GM12878 (cell line): ENCODE measurements at places on chromosomes 3 and 15.

GRCh38 chr3:149717391-149718056, 34.8 kb downstream of the COMMD2 start:
- DNase-seq = no peak

DNA sequence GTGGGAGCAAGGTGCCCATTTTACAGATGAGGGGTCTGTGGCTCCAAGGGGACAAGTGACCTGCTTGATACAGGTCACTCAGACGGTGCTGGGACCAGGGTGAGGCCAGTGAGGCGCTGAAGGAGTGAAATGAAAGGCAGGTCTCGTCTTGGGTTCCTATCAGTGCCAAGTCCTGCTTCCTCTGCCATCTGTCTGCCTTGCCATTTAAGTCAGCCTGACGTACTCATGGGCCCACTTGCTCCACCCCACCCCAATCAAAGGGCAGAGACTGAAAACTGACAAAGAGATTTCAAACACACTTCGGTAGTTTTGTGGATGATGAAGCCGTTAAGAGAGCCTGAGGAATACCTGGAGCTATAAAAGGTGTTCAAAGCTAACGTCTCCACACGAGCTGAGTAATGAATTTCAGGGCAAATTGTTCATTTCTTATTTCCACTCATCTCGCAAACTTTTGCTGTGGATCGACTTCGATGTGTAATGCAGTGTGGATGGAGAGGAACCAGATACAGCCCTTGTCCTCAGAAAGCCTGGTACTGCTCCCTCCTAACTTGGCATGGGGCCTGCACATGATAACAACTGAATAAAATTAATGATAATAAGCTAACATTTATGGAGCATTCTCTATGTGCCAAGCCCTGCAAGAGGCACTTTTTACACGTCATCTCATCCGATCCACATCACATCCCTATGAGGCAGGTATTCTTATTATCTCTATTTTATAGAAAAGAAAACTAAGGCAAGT, 36.6 kb downstream of the ATP2B2 start:
- no peak for DNase-seq

DNA sequence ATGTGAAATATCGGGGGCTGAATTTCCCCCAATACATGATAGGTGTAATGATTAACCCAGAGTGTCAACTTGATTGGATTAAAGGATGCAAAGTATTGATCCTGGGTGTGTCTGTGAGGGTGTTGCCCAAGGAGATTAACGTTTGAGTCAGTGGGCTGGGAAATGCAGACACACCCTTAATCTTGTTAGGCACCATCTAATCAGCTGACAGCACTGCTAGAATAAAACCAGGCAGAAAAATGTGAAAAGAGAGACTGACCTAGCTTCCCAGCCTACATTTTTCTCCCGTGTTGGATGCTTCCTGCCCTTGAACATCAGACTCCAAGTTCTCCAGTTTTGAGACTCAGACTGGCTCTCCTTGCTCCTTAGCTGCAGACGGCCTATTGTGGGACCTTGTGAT, 247.8 kb downstream of the OTOL1 start:
- no peak for DNase-seq

- DNase-seq = no peak
Observed at GRCh38 chr3:36681867-36682266, 82.5 kb downstream of the DCLK3 start.

- DNase-seq = no peak
Observed at GRCh38 chr15:55884223-55884622, 109.2 kb downstream of the NEDD4 start.

DNA sequence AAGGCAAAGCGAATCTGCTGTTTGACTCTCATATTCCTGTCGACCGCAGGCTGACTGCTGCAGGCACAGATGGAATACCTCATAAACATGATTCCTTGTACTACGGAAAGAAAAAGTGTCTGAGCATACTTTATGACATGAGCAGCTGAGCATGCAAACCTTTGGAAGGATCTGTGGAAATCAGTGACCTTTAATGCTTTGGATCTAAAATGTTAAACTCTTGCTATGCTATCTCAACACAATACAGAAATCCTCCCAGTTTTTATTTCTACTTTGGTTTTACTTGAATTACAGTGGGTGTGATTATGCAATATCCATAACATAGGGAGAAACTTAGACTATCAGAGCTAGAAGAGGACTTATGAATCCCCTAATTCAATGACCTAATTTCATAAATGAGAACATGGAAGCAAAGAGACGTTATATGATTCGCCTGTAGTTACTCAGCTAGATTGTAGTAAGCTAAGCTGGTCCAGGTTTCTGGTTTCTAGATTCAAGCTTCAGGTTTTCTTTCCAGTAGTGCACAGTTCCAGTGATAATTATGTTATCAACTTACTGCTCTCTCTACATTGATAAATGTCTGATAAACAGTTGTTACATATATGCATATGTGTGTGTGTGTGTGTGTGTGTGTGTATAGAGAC, 127.6 kb upstream of the GBE1 start:
- no peak for DNase-seq

DNA sequence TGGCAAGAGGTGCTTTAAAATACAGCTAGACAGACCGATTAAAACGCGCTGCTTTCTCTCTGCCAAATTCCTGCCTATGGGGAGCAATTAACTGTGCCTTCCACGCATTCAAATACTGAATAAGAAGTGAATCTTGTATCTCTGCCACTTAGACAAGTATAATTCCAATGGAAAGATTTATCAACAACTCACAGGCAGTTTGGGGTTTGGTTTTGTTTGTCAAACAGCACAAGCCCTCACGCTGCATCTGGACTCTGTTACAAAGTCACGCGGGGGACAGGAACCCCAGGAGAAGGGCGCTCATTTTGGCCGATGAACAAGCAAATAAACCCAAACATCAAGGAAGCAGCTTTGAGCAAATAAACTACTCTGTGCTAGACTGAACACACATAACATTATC, 61.8 kb upstream of the TMCO5A start:
- no peak for DNase-seq

DNA sequence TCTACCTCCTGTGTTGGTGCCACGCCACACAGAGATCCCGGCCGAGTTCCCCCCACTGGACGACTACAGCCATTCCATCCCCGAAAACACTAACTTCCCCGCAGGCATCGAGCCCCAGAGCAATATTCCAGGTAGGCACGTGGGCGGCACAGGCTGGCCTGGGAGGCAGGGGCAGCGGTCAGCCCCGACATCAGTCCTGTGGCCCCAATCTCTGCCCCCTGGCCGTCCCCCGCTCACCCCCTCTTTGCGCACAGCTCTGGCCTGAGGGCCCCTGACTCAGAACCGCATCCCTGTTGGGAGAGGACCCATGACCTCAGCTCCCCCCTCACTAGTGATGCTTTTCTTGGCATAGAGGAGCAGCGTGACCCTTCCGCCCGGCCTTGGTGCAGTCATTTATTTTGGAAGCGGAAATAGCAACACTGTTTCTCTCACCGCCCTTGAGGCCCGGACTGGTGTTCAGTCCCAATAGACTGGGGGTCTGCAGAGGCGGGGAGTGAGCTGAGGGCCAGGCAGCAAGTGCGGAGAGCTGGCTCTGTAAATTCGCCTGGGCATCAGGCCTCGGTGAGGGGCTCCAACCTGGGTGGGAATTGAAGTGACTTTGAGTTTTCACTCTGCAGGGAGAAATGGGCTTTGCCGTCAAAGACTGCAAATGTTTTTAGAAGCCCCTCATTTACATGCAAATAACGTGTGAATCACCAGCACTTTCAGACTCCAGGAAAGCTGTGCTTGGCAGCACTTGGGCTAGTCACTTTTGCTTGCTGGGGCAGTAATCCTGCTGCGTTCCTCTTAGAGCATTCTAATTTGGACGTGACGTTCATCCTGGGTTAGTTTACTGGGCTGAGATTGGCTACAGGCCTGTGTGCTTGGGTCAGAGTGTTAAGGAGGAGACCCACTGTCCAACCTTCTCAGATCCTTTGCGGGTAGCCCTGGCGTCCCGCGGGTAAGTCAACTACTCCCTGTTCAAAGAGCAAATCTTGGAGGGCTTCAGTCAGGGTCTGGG, 88.9 kb downstream of the AAGAB start:
- DNase-seq = no peak

GRCh38 chr15:78075490-78076230, 1.9 kb downstream of the TBC1D2B start:
- DNase-seq = no peak

- DNase-seq = no peak
Observed at GRCh38 chr3:41097896-41098496, 101.3 kb upstream of the CTNNB1 start.

DNA sequence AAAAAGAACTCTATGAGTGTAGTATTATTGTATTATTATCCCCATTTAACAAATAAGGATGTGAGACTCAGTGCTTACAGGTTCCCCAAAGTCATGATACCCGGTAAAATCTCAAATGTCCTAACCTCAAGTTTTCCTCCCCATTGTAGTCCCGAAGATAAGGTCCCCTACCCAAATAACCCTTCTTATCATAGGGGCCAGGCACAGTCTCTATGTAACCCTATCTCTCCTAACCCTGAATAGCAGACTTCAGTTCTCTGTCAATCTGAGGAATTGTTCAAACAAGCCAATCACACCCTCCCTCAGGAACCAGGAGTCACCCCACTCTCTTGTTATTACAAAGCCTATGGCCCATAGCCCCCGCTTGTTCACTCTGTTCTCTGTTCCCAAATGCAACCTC, 10.5 kb upstream of the SUSD5 start:
- no peak for DNase-seq

DNA sequence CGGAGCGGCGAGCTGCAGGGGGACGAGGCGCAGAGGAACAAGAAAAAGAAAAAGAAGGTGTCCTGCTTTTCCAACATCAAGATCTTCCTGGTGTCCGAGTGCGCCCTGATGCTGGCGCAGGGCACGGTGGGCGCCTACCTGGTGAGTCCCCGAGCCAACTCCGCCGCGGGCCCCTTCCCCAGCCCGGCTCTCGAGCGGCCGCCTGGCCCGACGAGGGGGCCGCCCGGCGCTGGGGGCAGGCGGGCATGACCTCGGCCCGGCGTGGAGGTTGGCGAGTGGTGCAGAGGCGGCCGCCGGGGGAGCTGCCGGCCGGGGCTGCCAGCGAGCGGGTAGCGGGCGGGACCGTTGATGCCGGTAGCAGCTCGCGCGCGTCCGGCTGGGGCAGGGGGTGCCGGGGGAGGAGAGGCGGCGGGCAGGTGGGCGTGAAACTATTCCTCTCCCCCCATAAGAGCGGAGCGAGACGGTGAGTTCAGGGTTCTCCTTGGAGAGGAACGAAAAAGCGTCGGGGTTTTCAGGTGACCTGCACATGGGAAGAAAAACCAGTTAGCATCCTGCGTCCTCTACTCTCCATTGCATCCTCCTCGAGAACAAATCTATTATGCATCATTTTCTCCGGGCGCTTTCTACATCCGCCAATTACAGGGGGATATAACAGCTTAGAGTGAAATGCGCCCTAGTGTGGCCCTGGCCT, 585 bp downstream of the SLCO3A1 start:
- no peak for DNase-seq

DNA sequence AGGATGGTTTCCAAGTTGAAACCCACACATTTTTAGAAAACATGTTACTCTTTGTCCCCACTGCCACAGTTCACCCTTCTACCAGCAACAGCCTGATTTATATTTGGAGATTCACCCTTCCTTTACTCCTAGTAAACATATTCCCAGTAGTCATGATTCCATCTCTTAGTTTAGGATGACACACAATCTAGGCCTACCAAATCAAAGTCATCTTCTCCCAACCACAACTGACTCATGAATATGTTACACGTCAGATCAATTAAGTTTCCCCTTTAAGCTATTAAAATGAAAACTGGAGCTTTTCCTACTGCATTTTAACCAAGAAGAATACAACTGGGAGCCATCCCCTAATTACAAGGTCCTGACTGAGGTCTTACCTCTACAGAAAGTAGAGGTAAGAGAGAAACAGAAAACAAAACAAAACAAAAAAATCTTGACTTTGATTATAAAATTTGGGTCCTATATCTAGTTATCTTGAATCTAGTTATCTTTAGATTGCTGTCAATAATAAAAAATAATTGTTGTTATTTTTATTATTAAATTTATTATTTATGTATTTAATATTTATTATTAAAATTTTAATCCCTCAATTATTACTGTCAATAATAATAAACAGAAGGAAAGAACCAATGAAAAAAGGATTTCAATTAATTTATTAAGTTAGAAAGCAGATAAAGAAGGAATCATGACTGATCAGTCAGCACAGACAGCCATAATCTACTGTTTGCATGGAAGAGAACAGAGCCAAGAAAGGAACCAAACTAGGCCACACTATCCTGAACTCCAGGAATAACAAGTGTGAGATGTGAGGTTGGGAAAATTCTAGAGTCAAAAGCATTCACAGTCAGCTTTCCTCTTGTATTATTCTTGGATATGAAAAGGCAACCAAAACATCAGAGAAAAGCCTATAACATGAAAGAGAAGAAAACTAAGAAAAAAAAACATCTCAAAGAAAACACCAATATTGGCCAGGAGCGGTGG, 12.5 kb downstream of the DPH6 start:
- no peak for DNase-seq

DNA sequence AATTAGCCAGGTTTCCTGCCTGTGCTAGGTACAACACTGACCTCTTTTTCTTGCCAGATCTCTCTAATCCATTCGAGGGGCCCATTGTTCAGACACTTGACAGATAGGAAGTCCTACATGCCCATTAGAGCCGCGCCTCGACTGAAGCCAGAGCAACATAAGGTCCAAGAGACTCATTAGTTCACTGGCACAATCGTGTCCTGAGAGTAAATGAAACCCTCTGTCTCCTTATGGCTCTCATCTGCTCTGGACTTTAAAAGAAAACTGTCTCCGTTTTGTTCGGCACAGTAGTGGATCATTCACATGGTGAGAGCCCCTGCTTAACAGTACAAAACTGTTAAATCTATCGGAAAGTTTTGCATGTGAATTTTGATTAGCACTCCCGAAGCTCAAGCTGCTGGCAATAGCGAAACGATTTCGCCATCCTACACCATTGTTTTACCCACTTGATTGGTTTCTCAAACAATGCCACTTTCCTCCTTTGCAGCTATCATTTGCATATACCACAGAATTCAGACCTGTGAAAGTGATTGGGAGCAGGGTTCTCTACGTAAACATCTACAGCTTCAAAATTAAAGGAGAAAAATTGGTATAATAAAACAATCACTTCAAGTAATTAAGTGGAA, 19.0 kb upstream of the C15orf61 start:
- DNase-seq = no peak

DNA sequence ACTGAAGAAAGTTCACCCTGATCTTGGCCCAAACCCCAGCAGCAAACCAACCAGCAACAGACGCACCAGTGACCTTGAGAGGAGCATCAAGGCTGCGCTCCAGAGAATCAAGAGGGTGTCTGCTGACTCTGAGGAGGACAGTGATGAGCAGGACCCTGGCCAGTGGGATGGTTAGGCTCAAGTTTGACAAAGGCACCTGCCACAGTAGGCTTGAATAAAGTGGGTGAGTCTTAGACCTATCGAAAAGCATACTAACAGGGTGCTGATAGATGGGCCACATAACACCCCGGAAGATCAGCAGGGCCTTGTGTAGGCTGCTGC, 23.9 kb downstream of the WHAMM start:
- DNase-seq = no peak

GRCh38 chr3:196835086-196835485, 32.6 kb upstream of the SENP5 start:
- no peak for DNase-seq
